ENCODE measurements at places on chromosomes 12 and 14. TPM values are rescaled to one million over a fixed set of nuclear protein-coding genes. Genes with fewer than 3 reads are reported as not detected.

The CCDC175 gene
- not detected for polyA plus RNA-seq

The LALBA gene
- polyA plus RNA-seq, result not detected

DNA sequence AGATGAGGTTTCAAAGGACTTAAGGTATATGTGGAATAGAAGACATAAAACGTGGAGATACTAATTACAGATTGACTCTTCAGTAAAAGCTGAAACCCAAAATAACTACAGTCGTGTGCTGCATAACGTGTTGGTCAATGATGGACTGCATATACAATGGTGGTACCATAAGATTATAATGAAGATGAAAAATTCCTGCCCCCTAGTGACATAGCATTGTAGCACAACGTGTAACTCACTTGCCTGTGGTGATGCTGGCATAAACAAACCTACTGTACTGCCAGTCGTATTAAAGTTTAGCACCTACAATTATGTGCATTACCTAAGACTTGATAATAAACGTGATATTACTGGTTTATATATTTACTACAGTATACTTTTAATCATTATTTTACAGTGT lies 150.3 kb downstream of the LRRK2 start:
- no peak for DNase-seq

GRCh38 chr14:88934351-88934806 lies 109.9 kb downstream of the TTC8 start:
- no peak for DNase-seq

- DNase-seq, result no peak
Observed at GRCh38 chr12:104809706-104810385, 148.2 kb downstream of the SLC41A2 start.

DNA sequence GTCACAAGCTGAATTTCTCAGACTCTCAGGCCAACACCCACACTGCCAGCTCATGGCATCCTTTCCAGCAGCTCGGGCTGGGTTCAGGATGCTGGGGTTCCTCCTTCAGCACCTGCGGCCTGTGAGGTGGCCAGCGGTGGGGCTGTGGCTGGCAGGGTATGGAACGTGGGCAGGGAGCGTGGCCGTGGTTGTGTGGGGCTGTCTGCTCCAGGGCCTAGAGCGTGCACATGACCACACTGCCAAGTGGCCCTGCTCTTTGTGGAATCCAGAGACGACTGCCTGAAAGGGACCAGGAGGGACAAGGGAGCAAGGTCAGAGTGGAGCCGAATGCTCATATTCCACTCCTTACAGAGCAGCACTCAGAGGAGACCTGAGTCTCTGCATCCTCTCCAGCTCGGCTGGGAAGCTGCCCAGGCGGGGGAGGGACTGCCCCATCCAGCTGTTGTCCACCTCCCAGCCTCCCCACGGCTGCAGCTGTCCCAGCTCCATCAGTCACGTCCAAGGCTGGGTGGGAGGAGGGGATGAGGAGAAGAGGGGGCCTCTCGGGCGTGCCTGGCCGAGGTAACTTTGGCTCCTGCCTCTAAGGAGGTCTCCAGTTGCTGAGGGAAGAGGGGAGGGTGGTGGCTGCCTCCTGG lies 71.3 kb downstream of the TSPAN9 start:
- DNase-seq, result peak; percentile 67

GRCh38 chr12:67068761-67069450 lies 200.3 kb upstream of the CAND1 start:
- no peak for DNase-seq

DNA sequence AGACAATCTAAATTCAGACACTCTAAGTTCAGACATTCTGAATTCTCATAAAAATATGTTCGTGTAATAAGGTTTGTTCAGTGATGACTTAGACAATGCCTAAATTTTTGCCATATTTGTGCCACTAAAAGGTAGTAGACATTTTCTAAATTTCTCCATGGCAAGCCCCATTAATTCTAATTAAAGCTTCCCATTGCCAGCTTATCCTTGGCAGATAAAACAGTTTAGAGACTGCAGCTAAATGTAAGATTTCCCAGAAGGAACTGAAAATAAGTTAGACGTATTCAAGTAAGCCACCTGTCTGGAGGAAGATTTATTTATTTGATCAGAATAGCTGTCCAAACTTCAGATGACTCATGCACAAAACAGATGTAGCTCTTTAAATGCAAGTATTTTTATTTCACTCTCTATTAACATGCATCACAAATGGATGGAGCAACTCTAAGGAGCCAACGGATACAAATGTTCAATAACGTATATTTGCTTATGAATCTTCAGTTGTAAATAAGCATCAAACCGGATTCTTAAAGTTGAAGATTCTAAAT lies 130.4 kb downstream of the SLC2A13 start:
- DNase-seq, result no peak

DNA sequence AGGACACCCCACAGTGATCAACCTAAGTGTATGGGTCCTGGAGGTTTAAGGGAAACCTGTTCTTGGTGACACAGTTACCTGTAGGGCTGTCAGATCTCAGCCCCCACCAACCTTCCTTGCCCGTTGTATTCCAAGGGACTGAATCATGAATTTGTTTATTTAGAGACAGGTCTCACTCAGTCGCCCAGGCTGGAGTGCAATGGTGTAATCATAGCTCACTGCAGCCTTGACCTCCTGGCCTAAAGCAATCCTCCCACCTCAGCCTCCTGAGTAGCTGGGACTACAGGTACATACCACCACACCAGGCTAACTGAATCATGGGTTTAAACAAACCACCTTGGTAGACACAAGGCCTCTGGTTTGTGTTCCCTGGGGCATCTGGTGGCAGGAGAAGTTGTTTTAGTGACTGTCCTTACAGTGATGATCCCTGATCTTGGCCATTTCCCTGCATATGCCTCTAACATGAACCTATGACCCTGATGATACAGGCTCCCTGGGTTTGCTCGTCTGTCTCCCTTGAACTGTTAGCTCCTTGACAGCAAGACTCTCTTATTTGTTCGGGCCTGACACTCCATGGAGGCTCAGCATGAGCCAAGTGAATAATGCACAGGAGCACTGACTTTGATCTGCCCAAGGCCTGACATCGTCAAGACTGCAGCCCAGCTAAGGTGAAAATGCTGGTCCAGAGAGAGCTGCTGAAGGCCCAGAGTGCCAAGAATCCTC lies 47.9 kb downstream of the PITPNM2 start:
- DNase-seq, result no peak

- no peak for DNase-seq
Observed at GRCh38 chr14:24915958-24916595, 133.9 kb downstream of the STXBP6 start.

All from forelimb muscle (tissue), 1 donor.